ENCODE measurements at places on chromosomes 1 and 21. TPM values are rescaled to one million over a fixed set of nuclear protein-coding genes. Genes with fewer than 3 reads are reported as not detected.

DNA sequence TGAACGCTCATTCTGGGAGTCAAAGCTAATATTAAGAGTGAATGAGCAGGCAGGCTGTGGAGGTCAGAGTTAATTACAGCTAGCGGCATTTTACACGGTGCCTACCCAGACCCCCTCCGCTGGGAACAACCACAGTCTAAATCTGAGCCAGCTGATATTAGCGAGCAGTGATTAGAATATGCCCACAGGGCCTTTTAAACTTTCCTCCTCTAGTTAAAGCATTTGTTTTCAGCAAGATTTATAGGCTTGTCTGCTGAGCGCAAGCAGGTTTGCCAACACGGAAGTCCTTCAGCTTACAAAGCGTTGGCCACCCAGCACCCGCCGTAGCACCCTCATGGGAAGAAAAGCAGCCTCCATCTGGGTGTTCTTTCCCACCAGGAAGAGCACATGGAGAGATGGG lies 72.1 kb downstream of the LMX1A start:
- no peak for DNase-seq

GRCh38 chr1:12601700-12602658 lies 16.0 kb downstream of the DHRS3 start:
- DNase-seq, result no peak

DNA sequence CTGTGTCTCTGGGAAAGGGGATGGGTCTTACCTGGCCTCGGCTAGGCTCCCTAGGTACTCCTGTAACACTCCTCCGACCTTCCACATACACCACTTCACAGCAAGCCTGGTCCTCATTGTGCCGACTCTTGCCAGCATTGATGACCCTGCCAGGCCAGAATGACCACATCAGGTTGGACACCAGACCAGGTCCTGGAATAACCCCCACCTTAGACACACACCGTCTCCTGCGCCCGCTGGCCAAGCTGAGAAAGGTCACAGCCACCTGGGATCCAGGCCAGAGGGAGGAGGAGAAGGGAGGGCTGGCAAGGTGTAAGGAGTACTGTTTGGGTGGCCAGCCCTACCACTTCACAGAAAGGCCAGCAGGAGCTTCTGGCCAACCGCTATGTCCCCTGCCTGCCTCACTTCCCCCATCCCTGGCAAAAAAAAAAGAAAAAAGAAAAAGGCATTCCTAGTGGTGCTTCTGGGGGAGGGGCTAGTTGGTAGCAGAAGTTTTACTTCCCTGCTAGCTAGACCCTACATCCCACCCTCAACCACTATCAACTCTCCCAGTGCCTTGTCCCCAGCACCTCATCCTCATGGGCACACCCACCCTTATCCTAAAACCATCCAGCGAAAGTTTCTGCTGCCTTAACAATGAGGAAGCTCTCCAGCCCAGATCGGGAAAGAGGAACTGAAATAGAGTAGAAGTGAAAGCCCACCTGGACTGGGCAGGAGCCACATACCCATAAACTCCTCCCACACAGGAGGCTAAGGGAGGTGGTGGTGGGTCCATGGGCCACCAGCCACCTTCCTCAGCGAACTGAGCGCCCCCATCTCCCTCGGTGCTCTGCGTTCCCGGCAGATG lies 1.4 kb downstream of the PPM1J start:
- no peak for DNase-seq

- DNase-seq, result no peak
These were observed 47.1 kb upstream of the ZYG11A start for GRCh38 chr1:52795464-52795863.

DNA sequence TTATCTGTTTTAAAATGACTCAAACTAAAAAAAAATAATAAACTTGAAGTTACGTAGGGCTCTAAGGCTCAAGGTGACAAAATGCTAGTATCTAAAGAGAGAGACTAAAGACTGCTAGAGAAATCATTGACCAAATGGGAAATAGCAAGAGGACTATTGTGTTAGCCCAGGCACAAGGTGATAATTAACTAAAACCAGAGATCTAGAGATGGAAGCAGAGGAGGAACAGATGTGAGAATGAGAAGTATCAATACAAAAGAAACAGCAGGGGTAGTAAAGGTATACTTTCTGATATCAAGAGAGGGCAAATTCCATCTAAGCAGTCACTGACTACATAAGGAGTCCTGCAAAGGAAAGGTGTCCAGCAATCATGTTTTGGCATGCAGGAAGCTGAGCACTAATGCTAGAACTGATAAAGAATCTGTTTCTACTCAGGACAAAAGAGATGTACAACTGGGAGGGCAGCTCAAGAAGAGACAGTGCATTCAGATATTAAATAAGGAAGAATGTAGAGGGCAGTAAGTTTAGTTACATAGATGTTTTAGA lies 100.2 kb upstream of the GNG4 start:
- DNase-seq, result no peak

- DNase-seq, result no peak
These were observed 144.6 kb downstream of the MAGI3 start for GRCh38 chr1:113534875-113535274.

GRCh38 chr1:22851517-22851916 lies 121.1 kb downstream of the LACTBL1 start:
- no peak for DNase-seq

- DNase-seq, result no peak
These were observed 1.3 kb downstream of the SMG5 start for GRCh38 chr1:156281281-156281680.

GRCh38 chr1:198123133-198123532 lies 33.7 kb upstream of the NEK7 start:
- DNase-seq, result no peak

DNA sequence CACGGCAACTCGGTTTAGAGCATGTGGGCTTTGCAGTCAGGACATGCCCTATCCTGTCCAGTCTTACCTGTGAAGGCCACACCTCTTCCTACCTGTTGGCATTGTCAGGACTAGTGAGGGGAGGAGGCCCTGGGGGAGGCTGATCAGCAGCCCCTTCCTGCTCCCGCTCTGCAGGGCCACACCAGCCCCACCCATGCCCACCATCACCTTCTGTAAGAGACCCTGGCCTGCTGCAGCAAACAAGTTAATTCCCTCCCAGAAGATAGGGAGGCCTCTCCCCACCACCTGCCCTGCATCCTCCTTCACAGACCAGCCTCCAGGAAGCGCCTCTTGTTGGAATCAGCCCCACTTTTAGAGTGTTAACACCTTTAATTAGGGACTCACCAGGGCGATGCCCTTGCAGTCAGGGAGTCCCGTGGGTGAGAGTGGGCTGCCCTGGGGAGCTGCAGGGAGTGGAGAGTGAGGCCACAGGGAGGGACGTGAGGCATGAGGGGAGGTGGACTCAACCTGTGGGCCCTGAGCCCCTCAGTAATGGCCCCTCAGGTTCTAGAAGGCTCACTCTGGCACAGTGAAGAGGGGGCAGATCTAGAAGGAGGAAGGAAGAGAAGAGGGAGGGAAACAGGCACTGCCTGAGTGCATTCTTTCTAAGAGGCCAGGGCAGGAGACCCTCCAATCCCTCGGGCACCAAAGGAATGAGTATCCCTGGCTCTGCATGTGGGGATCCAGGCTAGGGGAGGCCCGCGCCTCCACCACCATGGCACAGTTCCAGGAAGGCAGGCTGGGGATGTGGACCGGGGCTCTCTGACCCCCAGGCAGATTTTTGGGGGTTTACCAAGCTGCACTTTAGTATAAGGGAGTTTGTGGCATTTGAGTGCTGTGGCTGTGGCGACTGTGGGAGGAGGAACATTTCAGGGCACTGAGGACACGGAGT lies 8.2 kb downstream of the UMODL1 start:
- DNase-seq, result no peak

GRCh38 chr1:213122514-213122929 lies 71.5 kb downstream of the RPS6KC1 start:
- no peak for DNase-seq

DNA sequence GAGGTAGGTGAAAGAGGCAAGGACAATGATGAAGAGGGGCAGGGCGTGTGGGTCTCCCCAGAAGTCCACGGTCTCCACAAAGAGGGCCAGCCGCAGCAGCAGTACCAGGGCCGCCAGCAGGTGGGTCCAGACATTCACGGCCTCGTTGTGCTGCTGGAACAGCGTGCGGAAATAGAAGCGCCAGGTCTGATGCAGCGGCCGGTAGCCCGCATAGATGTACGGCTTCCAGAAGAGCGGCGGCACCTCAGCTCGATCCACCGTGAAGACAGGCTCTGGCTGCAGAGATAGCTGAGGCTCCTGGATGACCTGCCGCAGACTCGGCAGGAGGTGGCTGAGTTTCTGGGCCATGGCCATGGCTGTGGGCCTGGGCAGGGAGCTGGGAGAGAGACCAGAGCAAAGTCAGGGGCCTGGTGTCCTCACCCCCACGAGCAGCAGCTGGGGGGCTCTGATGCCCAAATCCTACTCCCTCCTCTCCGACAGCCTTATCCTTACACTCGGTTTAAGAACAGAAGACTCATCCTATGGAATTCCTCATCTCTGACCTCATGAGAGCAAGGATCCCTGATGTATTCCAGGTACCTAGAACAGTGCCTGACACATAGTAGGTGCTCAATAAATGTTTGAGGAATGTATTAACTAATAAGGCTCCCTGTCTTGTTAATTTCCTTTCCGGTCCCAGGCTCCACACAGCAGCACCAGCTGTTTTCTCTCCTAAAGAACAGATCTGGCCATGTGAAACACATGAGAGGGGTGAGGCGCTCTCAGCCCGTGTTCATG lies 4.4 kb upstream of the AUNIP start:
- DNase-seq, result no peak

DNA sequence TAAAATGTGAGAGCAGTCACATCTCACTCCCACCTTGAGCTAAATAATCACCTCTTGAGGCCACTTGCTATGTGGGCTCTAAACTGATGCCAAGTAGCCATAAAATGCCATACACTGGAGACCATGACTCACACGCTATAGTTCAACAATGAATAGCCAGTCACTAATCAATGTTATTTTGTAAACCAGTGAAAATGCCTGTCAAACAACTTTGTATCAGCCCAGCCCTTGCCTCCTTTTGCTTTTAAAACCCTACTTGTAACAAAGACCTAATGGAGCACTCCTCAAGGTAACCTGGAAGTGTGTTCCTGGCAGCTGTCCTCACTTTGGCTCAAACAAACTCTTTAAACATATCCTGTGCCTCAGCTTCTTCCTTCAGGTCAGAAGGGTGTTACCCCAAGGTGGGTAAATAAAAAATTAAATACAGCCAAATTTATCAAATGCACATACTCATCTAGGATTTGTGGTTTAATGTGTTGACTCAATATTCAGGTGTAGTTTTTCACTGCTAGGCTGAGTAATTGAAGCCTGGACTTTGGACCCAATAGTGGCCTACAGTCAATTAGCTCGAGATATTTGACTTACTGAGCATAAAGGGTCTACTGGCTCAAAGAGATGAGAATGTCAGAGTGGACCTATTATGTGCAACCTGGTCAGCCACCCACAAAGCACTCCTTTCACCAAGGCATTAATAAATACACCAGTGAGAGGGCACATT lies 154.3 kb downstream of the COQ8A start:
- no peak for DNase-seq

- peak; percentile 12 for DNase-seq
These were observed 31.8 kb downstream of the ADGRL2 start for GRCh38 chr1:81832573-81832972.

DNA sequence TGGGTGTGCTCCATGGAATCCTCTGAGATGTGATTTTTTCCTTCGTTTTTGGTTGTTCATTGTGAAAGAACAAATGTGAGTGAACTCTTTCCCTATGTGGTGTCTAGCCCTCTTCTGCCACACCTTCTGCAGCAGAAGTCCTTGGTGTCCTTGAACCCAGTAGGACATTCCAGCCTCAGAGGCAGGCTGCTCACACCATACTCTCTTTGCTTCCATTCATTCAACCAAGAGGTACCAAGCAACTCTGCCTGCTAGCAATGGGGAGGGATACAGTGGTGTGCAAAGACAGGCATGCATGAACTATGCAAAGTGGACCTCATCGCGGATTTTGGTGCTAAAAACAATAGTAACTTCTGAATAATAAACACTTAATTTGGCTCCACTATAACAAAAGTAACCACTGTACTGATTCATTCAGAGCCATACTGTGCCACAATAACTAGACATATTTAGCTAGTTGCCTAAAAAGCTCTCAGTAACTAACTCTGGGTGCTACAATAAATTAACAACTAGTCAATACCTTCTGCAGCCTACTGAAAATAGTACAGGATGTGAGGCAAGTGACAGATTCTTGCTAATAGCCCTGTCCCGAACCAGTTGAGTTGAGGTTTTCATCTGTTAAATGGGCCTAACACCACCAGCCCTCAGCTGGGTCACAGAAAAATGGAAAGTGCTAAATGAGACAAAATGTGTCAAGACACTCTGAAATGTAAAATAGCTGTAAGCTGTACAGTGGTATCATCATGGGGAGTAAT lies 155.4 kb downstream of the SLC45A1 start:
- DNase-seq, result no peak

- peak; percentile 57 for DNase-seq
These were observed 100.8 kb downstream of the UCK2 start for GRCh38 chr1:165928075-165928731.

- no peak for DNase-seq
These were observed 1.5 kb downstream of the TMEM201 start for GRCh38 chr1:9590201-9590600.

DNA sequence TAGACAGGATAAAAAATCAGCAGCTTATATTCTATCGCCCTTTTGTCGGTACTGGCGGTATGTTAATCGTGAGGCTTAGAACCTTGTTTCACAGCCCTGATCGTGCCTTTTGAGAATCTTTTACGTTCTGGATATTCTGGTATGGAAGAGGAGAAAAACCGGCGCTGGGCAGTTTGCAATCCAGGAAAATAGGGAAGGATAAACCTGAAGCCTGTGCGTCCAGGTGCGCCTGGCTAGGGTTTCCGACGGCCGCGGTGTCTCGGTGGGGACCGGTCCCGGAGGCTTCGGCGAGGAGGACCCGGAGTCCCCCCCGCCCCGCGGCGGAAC lies 258 bp upstream of the SYPL2 start:
- DNase-seq, result no peak

DNA sequence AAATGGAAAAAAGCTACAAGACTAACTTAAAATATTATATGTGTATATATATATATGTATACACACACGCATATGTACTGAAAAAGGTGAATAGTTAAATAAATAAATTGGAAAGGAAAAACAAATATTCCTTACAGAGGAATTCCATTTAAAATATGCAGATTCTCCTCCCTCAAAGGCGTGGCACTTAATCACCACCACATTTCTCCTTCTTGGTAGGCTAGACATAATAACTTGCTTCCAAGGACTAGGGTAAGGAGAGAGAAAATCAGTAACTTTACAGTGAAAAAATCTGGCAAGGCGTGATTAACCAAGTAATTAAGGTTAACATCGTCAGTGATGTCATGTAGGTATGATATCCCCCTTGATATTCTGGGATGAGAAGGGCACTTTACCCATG lies 84.0 kb upstream of the USP25 start:
- DNase-seq, result no peak

The FAM72A gene
- 4.1 TPM for total RNA-seq

The HIVEP3 gene
- 3.2 TPM for total RNA-seq

The NBPF3 gene
- total RNA-seq, result 8.8 TPM

The KRTAP11-1 gene
- total RNA-seq, result not detected

The TCEA3 gene
- total RNA-seq, result 122 TPM

The TMEM81 gene
- total RNA-seq, result 2.2 TPM

The MFN2 gene
- 61.1 TPM for total RNA-seq

The IVL gene
- total RNA-seq, result not detected

The LAMB3 gene
- 28.7 TPM for total RNA-seq

Data from adrenal gland (tissue), 19 donors.